Stimulated activated CD4-positive, alpha-beta T cell treated with anti-CD3 and anti-CD28 coated beads, Interleukin-12 subunit alpha, Interleukin-12 subunit beta, amount 100 ng/mL, for 48 hours (primary cell): ENCODE measurements at places on chromosomes 12 and 14.

- DNase-seq: no peak
These were observed 102.1 kb upstream of the DAAM1 start for GRCh38 chr14:59086241-59086882.

DNA sequence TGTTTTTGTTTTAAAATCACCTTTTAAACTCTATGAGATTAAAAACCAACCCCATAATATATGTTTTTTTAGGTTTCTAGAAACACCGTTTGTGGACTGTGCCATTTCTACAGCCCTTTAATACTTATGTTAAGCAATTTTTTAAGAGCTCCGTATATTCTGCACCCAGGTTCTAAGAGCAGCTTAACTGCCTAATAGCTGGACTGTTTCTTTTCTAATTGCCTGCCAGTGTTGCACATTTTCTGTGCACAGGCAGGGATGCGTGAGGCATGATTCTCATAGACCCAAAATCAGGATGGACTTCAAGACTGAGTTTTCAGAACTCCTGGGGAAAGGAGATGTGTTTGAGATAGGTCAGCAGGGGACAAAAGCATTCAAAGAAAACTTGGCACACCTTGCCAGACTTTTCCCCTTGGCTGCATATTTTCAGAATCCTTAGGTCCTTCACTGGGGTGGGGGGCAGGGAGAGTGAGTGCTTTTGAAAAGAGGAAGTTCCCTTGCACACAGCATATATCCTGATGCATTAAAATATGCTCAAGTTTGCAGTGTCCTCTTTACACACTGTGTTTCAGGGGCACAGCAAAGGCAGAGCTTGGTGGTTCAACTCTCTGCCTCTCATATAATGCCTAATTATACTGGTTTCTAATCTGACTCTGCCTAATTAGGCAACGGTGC lies 27.9 kb downstream of the TMEM30B start:
- DNase-seq: no peak

DNA sequence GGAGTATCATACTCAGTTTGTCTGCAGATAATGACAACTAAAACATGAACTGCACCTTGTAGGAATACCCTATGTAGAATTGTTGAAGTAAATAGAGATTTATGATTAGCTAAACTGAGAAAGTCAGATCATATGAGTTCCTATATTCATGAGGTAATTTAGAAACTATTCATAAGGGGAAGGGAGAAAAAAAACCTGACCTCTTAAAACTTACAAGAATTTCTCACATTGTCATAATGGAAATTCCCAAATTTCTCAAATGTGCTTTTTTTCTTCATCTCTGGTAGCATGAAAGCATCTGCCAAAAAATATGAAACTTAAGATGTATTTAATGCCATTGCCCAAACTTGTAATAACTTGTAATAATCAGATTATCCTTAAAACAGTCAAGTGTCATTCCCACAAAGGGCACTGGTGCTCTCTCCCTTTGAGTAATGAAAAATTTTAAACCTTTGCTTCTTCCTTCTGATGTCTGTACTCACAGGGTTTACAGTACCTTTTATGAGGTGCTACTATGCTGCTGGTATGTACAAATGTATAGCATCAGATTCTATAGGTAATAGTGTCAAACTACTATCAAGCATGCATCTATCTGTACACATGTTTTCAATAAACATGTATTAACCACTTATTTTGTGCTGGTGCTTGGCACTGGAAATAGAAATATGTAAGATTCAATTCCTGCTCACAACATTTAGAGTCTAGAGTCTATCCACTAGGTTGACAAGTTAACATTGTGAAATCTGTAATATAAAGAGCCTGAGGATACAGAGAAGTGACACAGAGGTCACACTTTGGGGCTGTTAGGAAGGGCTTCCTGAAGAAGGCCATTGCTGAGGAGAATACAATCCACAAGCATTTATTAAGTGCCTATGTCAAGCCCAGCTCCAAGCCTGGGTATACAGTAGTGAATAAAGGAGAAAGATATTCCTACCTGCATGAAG lies 17.4 kb upstream of the DRAM1 start:
- DNase-seq: no peak

- no peak for DNase-seq
These were observed 32.6 kb downstream of the JDP2 start for GRCh38 chr14:75460394-75460793.

DNA sequence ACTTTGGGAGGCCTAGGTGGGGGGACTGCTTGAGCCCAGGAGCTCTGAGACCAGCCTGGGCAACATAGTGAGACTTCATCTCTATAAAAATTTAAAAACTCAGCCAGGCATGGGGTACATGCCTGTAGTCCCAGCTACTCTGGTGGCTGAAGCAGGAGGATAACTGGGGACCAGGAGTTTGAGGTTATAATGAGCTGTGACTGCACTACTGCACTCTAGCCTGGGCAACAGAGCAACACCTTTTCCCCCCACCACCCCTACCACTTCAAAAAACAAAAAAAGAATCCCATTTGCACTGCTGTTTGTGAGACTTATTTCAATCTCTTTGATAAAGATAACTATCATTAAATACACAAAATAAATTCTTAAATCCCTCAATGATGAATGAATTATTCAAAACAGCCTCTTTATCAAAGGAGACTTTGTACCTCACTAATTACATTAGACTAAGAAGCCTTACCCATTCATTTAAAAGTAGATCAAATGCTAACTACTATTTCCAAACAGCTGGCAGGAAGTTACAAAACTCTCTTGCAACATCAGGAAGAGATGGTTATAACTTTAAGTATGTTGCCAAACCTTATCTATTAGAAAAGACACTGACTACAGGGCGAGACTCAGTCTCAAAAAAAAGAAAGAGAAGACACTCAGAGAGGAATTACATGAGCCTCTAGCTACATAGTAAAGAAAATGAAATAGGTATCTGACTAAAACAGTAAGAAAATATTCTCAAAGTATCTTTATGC lies 14.7 kb downstream of the BLTP3B start:
- no peak for DNase-seq

GRCh38 chr14:54617467-54617866 lies 50.5 kb downstream of the SAMD4A start:
- DNase-seq: no peak

GRCh38 chr12:95989504-95990123 lies 6.5 kb downstream of the HAL start:
- DNase-seq: no peak

DNA sequence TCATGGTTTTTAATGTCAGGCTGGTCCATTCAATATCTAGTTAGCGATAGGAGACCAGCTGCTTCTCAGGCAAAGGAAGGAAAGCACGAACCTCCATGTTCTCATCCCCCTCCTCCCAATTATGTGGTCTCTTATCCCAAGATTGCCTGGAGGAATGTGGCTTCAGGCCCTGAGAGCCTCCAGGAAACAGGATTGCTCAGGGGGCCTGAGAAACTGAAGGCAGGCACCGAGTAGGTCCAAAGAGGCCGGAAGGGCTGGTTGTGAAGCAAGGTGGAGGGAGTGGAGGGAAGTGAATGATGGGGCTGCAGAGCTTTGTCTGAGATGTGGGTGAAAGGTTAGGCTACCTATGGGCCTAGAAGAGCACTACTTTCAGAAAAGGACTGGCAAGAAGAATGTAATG lies 188.2 kb upstream of the DDHD1 start:
- no peak for DNase-seq

DNA sequence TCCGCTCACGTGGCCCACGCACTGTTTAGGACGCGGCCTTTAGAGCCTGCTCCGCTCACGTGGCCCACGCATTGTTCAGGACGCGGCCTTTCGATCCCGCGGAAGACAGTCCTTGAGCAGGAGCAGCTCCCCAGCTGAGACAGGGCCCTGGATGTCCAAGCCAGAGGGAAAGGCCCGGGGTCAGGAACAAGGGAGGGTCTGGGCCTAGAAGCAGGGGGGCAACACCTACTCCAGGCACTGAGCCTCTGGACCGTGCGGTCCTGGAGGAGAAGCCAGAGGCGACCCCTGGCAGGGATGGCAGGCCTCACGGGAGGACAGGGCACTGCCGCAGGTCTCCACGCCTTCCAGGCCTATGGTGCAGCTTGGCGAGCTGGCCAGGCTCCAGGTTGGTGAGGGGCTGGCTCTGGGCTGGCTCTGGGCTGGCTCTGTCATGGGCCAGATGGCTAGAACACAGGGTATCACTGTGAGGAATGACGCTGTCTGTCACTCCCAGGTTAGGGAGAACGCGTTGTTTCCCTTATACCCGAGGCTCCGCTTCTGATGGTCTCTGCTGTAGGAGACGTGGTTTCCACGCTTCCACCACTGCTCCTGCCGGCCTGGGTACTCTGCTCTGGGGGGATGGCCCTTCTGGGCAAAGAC lies 341.7 kb downstream of the TMEM121 start:
- DNase-seq: no peak

DNA sequence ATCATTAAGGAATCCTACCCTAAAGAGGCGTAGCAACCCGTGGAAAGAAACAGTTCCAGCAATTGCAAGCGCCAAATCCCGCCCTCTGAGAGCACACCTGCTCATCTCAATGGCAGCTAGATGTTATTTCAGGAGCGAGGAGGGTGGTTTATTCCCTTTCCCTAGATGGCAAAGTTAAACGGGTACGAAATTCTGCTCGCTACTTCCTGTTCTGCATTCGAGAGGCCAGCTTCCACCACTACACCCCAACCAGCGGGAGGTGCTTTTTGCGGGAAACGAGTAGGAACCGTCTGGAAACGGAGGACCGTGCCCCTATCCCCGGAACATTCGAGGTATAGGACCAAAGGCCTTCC lies 536 bp downstream of the VPS29 start:
- DNase-seq: peak; percentile 4

DNA sequence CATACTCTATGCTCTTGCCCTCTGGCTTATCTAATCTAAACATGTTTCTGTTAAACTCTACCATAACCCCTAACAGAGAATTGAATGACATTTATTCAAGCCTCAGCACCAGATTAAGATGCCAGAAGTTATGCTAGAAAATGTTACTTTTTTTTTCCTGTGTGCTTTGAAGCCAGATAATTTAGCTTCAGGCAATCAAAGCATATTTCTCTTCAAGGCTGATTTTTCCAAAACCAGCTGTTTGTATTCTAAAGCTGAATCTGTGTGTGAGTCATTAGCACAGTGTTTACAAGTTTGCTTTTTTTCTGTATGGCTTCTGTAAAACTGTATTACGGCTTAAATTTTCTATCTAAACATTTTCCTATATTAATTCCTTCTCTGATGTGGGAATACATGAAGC lies 326.1 kb downstream of the FSCB start:
- no peak for DNase-seq

GRCh38 chr12:47820631-47821345 lies 1.1 kb upstream of the HDAC7 start:
- DNase-seq: no peak

- no peak for DNase-seq
These were observed at the start of gene TTC7B for GRCh38 chr14:90815822-90816662. TSS of gene TTC7B (minus strand) at chr14:90816430. CDS start at chr14:90816295, 135 bp downstream.

- no peak for DNase-seq
These were observed 15.2 kb upstream of the CLIP1 start for GRCh38 chr12:122437656-122438121.

DNA sequence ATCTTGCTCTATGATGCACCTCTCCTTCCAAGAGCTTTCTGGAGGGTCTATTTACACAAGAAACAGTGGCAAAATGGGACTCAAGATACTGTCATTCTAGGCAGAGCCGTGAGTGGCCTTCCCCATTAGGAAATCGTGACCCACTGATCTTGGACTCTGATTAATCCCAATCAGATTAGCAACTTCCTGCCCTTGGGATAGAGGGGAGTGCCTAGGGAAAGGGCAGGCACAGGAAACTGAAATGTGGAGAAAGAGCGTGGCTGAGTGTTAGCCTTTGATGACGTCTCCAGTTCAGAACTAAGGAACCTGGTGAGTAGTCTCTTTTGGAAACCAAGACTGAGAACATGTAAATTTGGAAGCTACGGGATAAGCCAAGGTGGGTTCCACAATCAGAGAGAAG lies 76.1 kb downstream of the NUAK1 start:
- DNase-seq: no peak

GRCh38 chr14:72543341-72543740 lies 350.6 kb downstream of the DPF3 start:
- no peak for DNase-seq

- DNase-seq: no peak
These were observed 4.2 kb upstream of the FGF6 start for GRCh38 chr12:4449851-4450221.

- DNase-seq: no peak
These were observed 52.4 kb downstream of the NTN4 start for GRCh38 chr12:95738024-95738611.

DNA sequence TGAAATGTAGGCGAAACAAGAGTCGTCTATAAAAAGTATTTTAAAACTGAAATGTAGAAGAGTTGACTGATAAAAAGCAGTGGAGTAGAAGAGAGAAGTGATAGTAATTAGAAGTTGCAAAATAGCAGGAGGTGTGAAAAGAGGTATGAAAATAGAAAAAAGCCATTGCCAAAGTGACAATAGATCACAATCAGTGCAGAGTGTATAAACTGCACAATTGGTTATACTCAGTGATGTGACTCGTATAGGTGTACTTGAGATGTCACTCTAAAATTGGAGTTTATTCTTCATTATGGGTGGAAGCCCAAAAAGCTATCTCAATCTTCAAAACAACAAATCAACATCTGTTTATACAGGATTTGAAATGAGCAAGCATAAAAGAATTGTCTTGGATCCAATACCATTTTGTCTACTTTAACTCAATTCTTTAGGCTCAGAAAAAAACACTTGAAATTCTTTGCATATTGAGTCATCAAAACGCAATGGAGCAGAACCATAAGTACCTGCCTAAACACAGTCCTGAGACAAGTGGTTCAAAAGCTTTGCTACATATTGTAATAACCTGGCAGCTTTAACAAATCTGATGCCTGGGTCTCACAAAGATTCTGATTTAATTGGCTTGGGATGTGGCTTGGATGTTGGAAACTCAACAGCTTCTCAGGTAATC lies 8.8 kb downstream of the IKBIP start:
- no peak for DNase-seq

GRCh38 chr12:51749206-51749985 lies 99.1 kb downstream of the FIGNL2 start:
- DNase-seq: no peak

DNA sequence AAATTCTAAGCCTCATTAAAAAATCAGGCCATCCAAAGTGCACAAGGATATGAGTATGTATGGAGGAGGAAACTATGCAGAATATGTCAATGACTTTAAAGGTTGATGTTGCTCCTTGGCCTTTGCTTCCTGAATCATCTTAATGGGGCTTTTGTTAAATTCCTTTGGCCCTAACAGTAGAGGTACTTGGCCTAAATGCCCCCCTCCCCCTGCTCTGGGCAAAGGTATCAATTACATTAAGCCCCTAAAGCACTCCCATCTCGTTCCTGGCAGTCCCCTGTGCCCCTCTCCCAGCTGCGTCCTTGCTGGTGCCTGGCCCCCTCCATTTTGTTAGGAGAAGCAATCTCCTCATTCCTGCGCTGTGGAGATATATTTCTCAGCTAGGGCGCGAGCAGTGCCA lies 4.8 kb downstream of the COPZ1 start:
- DNase-seq: no peak

- DNase-seq: no peak
These were observed 69.8 kb downstream of the KNTC1 start for GRCh38 chr12:122596838-122597237.
